ENCODE measurements at places on chromosomes 1 and 21.
A peak's percentile ranks its signal among the peaks of the same experiment; 100 is the strongest.

- no peaks in the 10 kb centered on the region for H3K4me1 ChIP-seq
- DNase-seq, result no peak
- no peaks in the 10 kb centered on the region for H3K27me3 ChIP-seq
- H3K4me3 ChIP-seq, result no peak overlapping the region
Measured at GRCh38 chr1:110688514-110688913, 13.8 kb upstream of the KCNA3 start.

GRCh38 chr1:5982276-5982675 lies 9.9 kb downstream of the NPHP4 start:
- no peak for DNase-seq
- H3K4me3 ChIP-seq, result no peak overlapping the region
- peaks cover 13% of the 10 kb centered on the region for H3K36me3 ChIP-seq
- H3K4me1 ChIP-seq, result peaks cover 10% of the 10 kb centered on the region
- H3K27ac ChIP-seq, result no peak overlapping the region
- H3K27me3 ChIP-seq, result no peaks in the 10 kb centered on the region

DNA sequence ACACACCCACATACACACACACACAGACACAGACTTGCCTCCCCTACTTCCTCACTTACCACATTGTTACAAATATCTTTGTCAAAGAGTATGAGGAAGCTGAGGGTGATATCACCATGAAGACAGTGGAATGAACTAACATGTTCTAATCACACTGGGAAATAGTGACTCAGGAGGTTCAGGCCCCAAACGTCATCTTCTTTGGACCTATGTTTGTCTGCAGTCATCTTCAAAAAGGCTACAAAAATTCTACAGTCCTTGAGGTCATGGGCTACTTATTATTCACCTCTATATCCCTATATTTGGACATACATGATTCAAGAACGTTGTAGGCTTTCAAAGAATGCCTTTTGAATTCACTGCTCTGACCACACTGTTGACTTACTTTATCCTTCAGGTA lies 2.1 kb upstream of the LCE2C start:
- H3K27me3 ChIP-seq, result no peaks in the 10 kb centered on the region
- H3K27ac ChIP-seq, result no peak overlapping the region
- no peak overlapping the region for H3K4me3 ChIP-seq

DNA sequence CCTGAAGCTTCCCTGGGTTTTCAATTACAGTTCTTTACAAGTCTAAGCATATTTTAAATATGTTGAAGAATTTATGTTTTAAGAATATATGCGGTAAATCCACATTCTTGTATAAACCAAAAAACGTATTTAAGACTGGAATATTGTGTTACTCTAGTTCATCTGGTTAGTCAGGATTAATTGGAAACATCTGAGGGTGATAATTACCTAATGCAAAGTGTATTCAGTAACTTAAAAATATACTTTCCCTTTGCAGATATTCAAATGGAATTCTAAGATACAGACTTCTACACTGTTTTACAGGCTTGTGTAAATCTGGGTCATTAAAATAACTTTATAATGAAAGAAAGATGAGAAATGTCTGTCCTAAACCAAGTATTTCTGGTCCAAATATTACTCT lies 302.0 kb downstream of the VAV3 start:
- H3K27ac ChIP-seq, result no peak overlapping the region
- no peaks in the 10 kb centered on the region for H3K27me3 ChIP-seq

DNA sequence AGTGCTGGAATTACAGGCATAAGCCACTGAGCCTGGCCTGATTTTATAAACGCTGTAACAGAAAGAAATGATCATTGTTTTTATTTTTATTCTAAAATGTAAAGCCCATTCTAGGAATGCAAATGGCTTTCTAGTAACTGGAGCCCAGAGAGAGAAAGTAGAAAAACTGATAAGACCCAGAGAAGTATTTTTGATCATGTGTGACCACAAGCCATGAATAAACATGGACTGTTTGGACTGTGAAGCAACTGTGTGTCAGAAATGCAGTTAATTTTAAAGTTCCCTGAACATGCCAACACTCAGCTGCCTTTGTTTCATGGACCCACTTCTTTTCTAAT lies 39.7 kb downstream of the EIF2B3 start:
- H3K4me1 ChIP-seq, result peaks cover 2% of the 10 kb centered on the region
- H3K36me3 ChIP-seq, result no peaks in the 10 kb centered on the region

- no peak overlapping the region for H3K4me3 ChIP-seq
- peak; percentile 72 for DNase-seq
- no peaks in the 10 kb centered on the region for H3K4me1 ChIP-seq
- H3K27ac ChIP-seq, result no peak overlapping the region
- H3K27me3 ChIP-seq, result no peaks in the 10 kb centered on the region
- H3K36me3 ChIP-seq, result no peaks in the 10 kb centered on the region
Measured at GRCh38 chr1:89358287-89358893, 5.5 kb upstream of the GBP6 start.

DNA sequence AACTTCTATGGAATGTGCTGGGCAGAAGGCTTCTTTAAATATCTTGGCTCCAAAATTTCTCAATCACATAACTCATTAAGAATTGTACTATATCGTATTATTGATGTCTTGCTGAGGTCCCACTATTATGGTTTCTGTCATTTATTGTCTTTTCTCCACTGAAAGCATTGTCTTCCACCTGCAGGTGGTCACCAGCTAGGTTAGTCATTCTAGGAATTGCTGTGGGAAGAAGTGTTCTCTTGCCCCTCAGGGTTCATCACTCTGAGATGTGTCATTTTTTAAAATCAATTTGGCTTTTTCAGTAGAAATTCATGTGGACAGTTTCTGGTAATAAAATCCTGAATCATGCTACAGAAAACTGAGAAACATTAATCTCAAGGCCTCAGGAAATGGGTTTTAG lies 66.1 kb downstream of the NCAM2 start:
- no peaks in the 10 kb centered on the region for H3K36me3 ChIP-seq
- H3K27ac ChIP-seq, result no peak overlapping the region
- H3K27me3 ChIP-seq, result no peaks in the 10 kb centered on the region
- DNase-seq, result no peak

DNA sequence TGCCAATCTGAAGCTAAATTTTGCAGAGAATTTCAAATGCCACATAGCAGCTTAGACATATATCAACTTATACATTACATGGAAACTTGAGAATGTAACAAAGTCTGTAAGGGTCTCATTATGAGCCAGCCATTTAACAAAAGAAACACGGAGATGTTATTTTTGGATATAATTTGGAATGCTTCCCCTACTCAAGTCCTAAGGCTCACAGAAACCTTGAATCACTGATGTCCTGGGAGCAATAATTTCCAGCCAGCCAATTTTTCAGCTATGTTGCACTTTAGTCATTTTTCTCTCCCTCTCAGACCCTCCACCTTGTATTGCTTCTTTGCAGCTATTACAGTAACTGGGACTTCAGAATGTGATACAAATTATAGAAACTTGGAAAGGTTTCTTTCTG lies 56.9 kb downstream of the EIF2B3 start:
- peaks cover 3% of the 10 kb centered on the region for H3K4me1 ChIP-seq
- H3K27ac ChIP-seq, result no peak overlapping the region
- no peaks in the 10 kb centered on the region for H3K27me3 ChIP-seq
- H3K36me3 ChIP-seq, result no peaks in the 10 kb centered on the region

DNA sequence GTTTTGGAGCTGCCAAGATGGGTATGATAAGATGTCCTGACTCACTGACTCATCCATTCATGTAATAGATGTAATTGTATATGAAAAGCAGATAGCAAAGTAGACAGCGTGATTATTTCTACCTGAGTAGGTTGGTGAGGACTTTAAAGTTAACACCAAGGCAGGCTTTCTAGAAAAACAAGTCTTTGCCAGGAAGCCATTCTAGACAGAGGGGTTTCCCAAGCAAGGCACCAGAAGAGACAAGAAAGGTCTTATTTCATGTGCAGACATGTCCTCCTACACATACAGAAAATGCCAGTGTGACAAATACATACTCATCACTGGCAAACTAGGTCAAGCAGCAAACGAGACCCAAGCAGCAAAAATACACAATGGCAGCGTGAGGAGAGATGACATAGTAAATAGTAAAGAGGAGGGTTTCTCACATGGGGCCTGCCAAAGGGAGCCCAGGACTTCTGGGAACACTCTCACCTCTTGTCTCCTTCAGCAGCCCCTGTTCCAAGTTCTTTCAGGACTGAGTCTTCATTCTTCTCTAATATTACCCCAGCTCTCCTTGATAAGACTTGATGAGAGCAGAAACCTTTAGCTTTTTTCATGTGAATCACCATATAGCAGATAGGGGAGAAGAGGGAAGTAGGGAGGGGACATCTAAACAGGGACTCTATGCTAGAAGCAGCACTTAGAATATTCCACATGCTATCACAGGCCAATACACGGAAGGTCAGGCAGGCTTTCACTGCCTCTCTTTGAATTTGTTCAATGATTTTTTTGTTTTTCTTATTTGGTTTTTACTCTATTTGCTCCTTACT lies 114.6 kb upstream of the ATP1B1 start:
- H3K27ac ChIP-seq, result no peak overlapping the region
- DNase-seq, result no peak
- no peaks in the 10 kb centered on the region for H3K36me3 ChIP-seq
- no peak overlapping the region for H3K4me3 ChIP-seq
- no peaks in the 10 kb centered on the region for H3K27me3 ChIP-seq
- no peaks in the 10 kb centered on the region for H3K4me1 ChIP-seq

GRCh38 chr1:32239790-32240139 lies 7.3 kb upstream of the FAM167B start:
- no peak for DNase-seq
- no peak overlapping the region for H3K27ac ChIP-seq
- no peaks in the 10 kb centered on the region for H3K27me3 ChIP-seq
- H3K36me3 ChIP-seq, result peaks cover 5% of the 10 kb centered on the region
- peak overlapping the region; percentile 93 for H3K4me3 ChIP-seq

- no peak overlapping the region for H3K27ac ChIP-seq
- no peaks in the 10 kb centered on the region for H3K27me3 ChIP-seq
- peaks cover 3% of the 10 kb centered on the region for H3K4me1 ChIP-seq
- DNase-seq, result peak; percentile 72
- H3K36me3 ChIP-seq, result no peaks in the 10 kb centered on the region
- no peak overlapping the region for H3K4me3 ChIP-seq
Measured at GRCh38 chr1:205658943-205659581, 21.2 kb downstream of the SLC45A3 start.

DNA sequence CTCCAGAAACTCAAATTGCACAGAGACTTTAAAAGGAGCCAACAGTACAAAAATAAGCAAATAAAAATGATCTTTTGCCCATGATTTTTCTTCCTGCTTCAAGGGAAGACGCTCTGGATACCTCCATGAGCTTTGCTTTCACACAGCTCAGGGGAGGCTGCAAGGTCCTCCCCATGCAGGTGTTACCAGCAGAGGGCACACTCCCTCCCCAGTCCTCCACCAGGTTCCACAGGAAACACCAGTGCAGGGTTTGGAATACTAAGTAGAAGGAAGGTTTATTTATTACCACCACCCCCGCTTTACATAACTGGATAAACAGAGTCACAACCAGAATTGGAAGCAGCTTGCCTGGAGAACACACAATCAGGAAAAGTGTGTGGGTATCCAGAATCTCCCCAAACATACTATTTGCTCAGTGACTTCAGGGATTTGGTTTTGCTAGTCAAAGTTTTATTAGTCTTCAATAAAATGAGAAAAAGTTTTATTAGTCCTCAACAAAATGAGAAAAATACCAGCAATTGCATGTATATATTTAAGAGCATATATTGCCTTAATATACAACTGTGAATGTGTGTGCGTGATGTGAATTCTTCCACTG lies 37.3 kb downstream of the HSD3B1 start:
- H3K4me1 ChIP-seq, result no peaks in the 10 kb centered on the region
- DNase-seq, result peak; percentile 2
- no peak overlapping the region for H3K27ac ChIP-seq
- no peaks in the 10 kb centered on the region for H3K36me3 ChIP-seq
- no peak overlapping the region for H3K4me3 ChIP-seq

- peaks cover 2% of the 10 kb centered on the region for H3K4me1 ChIP-seq
- H3K27me3 ChIP-seq, result no peaks in the 10 kb centered on the region
- no peak for DNase-seq
- H3K27ac ChIP-seq, result no peak overlapping the region
- H3K36me3 ChIP-seq, result no peaks in the 10 kb centered on the region
- no peak overlapping the region for H3K4me3 ChIP-seq
Measured at GRCh38 chr21:35294231-35294898, 245.3 kb upstream of the RUNX1 start.
